ENCODE measurements at places on chromosomes 6 and 20.

- DNase-seq = peak; percentile 42
Observed at GRCh38 chr6:3281631-3282475, 23.1 kb downstream of the PSMG4 start.

- peak; percentile 59 for DNase-seq
Observed at GRCh38 chr6:35146453-35146852, 5.3 kb upstream of the TCP11 start.

DNA sequence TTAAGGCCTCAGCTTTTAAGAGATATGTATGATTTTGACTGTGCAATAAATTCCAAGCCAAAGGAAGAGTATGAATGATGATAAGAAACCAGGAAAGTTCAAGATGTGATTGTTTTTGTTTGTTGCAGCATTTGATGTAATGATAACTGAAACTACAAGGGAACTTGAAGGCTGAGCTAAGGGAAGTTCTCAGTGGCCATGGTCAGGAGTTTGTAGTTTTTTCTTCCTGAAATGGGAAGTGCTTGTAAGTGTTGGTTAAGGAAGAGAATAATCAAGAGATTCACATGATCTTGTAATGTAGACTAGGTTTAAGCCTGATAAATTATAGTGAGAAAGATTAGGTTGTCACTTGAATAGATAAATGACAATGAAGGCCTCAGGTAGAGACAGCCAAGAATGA, 53.4 kb downstream of the PTCHD4 start:
- DNase-seq = no peak

DNA sequence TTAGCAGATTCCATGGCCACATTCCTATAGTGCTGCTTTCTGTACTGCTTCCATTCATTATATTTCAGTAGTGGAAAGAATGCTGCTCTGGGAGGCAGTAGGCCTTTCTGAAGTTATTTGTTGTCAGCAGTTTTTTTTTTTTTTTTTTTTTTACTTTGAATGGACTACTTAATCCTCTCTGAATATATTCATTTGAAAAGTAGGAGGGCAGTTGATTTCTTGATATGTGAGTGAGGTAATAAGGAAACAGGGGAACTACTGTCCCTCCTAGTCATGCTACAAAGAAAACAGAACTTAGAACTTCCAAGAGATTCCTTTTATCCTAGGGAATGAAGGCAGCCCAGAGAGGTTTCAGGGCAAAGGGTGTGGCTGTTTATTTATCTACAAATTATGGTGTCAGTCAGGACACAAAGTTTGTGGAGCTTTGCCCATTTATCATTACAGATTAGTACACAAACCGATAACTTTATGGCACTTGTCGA, 155.9 kb downstream of the JARID2 start:
- DNase-seq = peak; percentile 32

DNA sequence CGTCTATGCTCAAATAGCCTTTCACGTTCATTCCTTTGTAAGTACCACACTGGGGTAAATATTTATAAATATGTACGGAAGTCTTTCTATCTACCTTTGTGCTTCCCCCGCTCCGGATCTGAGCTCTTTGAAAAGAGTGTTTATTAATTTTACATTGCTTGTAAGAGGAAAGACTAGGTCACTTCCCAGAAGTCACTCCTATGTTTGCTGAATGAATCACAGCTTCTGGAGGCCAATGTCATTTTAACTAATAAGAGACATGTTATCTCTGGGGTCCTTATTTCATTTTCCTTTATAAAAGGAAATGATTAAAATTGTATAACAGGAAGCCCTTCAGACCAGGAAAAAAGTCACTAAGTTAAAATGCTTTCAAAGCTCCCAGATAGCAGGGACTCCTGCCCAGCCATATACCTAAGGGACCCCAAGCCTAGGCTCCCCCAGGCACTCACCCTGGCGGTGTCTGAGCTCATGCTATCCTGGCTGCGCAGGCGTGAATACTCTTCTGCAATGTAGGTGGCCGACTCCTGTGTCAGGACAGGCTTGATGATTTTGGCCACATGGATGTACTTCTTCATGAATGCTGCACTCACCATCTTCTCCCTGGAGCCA, 12.6 kb downstream of the MCM3 start:
- DNase-seq = no peak

DNA sequence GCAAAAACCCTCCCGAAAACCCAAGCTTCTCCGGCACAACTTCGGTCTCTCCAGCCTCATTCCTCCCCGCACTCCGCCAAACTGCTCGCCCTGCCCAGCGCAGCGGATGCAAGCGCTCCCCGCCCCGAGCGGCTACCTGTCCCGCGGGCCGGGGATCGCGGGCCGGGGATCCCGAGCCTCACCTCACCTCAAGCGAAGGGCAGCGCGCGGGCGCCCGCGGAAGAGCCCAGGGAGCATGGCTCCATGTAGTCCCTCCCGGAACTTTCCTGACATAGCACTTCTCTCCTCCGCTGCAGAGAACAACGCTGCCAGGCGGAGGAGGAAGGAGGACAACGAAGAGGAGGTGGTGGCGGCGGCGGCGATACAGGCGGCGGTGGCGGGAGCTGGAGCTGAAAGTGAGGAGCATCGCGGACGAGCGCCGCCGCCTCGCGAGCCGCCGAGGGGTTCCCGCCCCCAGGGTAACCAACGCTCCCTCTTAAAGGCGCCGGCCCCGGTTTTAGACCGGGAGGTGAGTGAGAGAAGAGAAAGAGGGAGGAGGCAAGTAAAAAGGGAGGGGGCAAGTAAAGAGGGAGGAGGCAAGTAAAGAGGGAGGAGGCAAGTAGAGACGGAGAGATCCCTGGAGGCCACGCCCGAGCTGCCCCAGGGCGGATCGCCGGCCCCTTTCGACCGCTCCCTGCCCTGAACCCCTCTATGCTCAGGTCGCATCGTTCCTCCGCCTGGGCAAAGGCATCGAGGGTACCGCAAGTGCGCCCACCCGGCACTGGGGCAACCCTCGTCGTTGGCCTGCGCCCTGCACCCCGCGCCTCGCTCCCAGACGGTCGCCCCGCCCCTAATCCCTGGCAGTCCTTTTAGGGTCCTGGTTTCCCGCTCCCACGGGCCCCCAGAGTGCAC, at the start of gene GPR63:
TSS of gene GPR63 (minus strand) at position 397 of the 891 bp plus-strand sequence. CDS start 37,746 bp downstream, outside the sequence.
- peak; percentile 90 for DNase-seq

GRCh38 chr6:47230579-47230978, 79.1 kb downstream of the TNFRSF21 start:
- DNase-seq = no peak

GRCh38 chr20:14828459-14828858, 491.0 kb upstream of the FLRT3 start:
- no peak for DNase-seq

DNA sequence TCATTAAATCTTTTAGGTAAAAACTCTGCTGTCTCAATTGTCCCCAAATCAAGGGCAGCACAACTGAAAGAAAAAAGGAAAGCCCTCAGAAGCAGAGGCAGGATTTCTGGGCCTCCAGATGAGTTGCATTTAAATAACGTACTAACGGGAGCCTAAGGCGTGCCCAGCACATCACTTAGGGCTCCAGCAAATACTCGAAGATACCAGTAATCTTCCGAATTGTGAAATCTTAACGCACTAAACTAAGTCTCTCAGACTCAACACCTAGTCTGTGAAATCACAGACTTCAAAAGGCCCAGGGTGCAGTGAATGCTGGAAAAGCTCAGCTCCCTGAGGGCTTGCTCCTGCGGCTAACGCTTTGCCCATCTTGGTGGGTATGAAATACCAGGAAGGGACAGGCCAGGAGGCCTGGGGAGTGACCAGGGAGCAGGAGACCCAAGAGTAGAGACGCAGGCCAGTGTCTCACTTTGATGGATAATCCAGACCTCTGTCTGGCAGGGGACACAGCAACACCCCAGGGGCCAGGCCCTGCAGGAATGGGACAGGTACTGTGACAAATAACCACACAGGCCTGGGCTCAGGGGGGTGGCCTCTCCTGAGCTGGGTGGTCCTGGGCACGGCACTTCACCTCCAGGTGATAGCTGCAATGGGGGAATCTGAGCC, 36.4 kb downstream of the RRBP1 start:
- no peak for DNase-seq

DNA sequence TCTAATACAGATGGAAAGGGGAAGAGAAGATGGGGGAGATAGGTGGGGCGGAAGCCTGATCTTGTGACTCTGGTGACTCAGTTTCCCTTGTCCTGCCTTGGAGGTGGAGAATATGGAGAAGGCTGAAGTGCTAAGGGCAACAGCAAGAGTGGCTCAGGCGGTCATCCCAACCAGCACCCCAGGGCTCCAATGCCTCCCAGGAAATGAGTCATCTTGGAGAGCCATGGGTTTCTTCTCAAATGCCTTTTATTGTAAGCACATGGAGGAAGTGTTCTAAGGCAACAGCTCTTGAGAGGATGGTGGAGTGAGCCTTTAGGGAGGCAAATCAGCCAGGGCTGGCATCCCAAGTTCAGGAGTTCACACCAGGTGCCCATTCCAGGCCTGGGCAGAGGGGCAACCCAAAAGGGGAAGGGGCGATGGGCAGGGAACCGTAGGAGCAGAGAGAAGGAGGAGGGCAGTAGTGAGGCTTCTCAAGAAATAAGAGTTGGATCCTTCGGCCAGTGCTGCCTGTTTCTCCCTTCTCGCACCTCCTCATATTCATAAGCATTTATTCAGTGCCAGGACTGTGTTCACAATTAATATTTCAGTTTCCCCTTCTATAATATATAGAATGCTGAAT, 13.2 kb upstream of the AHCY start:
- DNase-seq = peak; percentile 29

DNA sequence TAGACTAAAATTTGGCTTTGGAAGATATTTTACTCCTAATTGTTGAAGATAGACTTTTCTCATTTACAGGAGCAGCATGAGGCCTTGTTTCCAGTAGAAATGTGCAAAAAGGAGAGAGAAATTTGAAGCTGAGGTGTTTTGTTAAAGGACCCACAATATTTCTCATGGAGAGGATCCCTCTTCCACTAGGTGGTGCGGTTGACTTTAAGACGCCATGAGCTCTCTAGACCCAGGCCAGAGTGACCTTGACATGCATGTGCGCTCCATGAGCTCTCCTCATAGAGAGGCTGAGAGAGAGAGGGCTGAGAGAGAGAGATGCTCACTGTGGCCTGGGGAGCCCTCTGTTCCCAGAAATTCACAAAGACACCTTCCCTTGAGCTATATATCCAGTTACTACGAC, 861.2 kb upstream of the EYS start:
- DNase-seq = peak; percentile 1

GRCh38 chr6:126905917-126906316, 212.6 kb upstream of the RSPO3 start:
- DNase-seq = no peak

GRCh38 chr20:58075586-58076345, 152.7 kb downstream of the ANKRD60 start:
- no peak for DNase-seq

- DNase-seq = no peak
Observed at GRCh38 chr6:137106183-137106582, 61.4 kb upstream of the IL20RA start.

DNA sequence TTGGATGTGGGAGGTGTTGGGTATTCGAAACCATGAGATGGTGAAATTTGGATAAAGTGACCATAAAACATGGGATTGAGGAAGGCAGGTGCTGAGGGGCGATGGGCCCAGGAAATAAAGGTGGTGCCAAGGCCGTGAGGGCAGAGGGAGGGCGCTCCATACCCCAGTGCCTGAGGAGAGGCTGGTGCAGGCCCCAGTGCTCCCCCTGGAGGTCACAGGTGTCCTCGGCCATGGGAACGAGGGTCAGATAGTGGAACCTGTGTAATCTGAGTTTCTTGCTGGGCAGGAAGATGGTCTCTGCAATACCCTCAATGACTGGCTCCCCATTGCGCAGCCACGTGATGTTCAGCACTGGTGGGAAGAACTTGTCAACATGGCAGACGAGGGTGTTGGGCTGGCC, 16.2 kb downstream of the HLA-DPB1 start:
- DNase-seq = no peak

DNA sequence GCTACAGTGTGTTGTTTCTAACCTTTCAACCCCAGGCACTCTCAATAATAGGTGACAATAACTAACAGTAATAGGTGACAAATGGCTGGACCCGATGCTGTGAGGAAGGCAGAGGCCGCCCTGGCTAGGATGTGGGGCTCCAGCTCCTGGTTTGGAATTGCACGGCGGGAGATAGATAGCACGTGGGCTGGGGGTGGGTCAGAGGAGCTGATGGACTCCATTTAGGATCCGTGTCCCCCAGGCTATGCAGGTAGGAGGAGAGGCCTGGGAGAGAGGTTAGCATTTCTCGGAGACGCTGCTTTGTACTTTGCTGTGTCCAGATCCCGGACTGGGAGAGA, 61.4 kb downstream of the EZR start:
- no peak for DNase-seq

GRCh38 chr20:32010101-32010500, at the start of gene CCM2L:
CCM2L (plus strand) TSS chr20:32010438; CDS start chr20:32010455, 17 bp downstream.
- no peak for DNase-seq

GRCh38 chr20:5996765-5997164, 46.3 kb downstream of the MCM8 start:
- DNase-seq = no peak

DNA sequence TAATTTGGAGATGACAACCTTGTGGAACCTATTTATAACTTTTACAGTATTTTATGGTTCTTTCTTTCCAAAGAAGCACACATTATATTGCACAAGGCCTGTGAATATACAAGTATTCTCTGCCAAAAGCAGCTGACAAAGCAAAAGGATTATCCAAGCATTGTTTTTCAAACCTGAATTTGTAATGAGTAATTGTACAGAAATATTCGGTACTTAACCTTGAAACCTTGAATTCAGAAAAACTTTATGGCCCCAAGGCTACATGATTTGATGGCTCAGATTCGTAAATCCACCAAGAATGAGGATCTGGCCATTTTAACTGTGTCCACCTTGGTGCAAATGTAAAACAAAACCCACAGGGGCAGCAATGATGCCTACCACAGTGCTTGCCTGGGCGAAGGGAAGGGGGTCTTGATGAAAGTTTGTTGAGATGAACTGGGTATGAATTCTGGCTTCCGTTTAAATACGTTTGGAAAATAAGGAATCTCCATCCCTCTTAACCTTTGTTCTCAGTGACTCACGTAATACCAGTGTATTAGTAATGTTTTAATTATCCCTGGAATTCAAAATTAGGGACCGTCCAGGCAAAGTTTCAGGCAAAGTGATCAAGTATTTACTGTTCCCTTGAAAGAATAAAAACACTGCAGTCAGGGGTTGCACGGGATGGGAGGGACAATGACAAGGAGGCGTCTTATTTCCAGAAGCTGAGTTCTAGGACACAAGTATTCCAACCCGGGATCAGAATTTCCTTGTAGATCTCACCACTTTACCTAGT, 2.7 kb upstream of the RBM24 start:
- peak; percentile 52 for DNase-seq

All from mesenchymal stem cell (in vitro differentiated cells and primary cell).